T-cell (primary cell): ENCODE measurements at places on chromosomes 16 and 17. TPM values are rescaled to one million over a fixed set of nuclear protein-coding genes. Genes with fewer than 3 reads are reported as not detected.
A peak's percentile ranks its signal among the peaks of the same experiment; 100 is the strongest.

The CFAP20 gene
- 105 TPM for total RNA-seq

DNA sequence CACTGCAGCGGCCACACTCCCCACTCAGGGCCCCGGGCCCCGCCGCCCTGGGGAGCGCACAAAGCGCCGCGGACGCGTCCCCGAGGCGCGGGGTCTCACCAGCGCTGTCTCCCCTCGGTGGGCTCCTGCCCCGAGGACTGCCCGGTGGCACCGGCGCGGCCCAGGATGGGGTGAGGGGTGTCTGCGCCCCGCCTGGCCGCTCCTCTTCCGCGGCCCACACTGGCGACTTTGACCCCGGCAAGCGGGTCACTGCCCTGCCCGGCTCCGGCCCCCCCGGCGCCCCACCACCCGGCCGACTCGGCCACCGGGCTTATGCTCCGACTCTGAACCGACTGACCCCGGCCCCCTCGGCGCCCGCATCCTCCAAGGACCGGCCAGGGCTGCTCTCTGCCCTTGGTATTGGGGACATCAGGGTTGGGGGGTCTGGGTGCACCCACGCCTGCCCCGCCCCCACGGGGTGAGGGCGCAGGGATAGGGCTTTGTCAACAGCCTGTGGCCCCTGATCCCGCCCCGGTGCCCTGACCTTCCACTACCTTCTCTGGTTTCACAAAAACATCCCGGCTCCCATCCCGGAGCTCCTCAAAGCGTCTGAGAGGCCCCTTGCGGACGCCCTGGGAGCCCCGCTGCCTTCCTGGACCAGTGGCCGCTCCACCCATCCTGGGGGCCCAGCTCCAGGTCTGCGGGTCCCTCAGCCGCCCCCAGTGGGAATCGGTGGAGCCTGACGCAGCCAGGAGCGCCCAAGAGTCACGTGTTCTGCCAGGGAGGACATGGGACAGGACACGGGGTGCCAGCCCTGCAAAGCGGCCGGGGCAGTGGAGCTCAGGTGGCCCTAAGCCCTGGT is 829 bp downstream of the GCGR start:
- H3K27ac ChIP-seq, result no peak overlapping the region
- no peak for DNase-seq
- no peaks in the 10 kb centered on the region for H3K4me1 ChIP-seq

GRCh38 chr16:66523861-66524354 is 26.0 kb downstream of the TK2 start:
- DNase-seq, result peak; percentile 34
- peak overlapping the region; percentile 68 for H3K27ac ChIP-seq
- peaks cover 79% of the 10 kb centered on the region for H3K4me1 ChIP-seq
- H3K27me3 ChIP-seq, result no peaks in the 10 kb centered on the region

The VAT1L gene
- total RNA-seq, result not detected

- no peaks in the 10 kb centered on the region for H3K4me1 ChIP-seq
- peaks cover 3% of the 10 kb centered on the region for H3K36me3 ChIP-seq
- no peaks in the 10 kb centered on the region for H3K27me3 ChIP-seq
- H3K27ac ChIP-seq, result no peak overlapping the region
- H3K4me3 ChIP-seq, result no peak overlapping the region
Measured at GRCh38 chr17:16639438-16639837, 14.2 kb downstream of the ZNF624 start.
